GM13977 (cell line): ENCODE measurements at places on chromosomes 5 and 9.

DNA sequence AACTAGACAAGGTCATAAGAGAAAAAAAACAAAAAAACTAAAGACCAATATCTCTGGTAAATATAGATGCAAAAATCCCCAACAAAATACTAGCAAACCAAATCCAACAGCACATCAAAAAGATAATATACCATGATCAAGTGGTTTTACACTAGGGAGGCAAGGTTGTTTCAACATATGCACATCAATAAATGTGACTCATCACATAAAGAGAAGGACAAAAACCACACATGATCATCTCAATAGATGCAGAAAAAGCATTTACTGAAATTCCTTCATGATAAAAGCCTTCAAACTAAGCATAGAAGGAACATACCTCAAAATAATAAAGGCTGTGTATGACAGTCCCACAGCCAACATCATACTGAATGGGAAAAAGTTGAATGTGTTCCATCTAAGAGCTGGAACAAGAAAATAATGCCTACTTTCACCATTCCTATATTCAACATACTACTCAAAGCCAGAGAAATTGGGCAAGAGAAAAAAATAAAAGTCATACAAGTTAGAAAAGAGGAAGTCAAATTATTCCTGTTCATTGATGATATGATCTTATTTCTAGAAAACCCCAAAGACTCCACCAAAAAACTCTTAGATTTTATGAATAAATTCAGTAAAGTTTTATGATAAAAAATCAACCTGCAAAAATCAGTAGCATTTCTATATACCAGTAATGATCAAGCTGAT is 72.2 kb upstream of the FAM169A start:
- no peak for DNase-seq

DNA sequence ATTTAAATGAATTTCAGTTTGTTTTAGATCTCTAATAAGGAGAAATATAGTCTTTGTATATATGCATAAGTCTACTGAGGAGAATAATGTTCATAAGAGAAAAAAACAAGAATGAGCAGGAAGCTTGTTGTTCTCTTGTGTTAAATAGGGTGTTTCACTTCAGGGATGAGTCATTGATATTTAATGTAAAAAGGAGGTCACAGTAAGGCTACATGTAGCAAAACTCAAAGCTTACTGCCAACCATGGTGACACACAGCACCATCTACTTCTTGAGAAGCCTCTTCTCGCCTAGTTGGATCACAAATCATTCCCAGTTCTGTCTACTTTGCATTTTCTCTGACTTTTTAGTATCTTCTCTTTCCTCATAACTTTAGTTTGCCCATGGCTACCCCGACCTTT is 1466.0 kb upstream of the C9orf72 start:
- DNase-seq = no peak

- DNase-seq = no peak
Observed at GRCh38 chr5:146068206-146068605, 37.2 kb downstream of the PLAC8L1 start.

GRCh38 chr9:110180511-110181434 is 27.2 kb downstream of the C9orf152 start:
- no peak for DNase-seq

DNA sequence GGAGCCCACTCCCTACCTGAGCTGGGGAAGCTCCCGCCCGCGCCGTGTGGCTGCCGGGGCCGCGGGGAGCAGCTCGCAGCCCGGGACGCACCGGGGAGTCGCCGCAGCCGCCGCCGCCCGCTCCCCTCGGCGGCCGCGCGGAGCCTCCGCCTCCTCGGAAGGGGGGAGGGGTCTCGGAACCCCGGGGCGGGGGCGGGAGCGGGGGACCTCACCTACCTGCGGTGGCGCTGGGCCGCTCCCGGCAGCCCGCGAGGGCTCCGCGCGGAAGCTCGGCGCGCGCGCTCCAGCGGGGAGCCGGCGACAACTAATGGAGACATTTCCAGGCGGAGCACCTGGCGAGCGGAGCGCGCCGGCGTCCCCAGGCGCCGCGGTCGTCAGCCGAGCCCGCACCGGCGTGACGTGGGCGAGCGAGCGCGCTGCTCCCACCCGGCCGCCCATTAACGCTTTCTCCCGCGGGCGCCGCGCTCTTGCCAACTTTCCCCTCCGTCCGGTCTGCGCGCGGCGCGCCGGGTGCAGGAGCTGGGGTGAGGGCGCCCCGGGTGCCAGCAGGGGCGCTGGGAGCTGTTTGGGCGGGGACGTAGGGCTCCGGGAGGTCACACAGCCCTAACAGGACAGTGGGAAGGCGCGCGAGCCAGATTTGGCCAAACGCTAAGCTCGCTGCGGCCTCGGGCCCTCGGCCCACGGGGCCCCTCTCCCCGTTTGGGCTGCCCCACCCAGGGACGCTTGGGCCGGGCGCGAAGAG is 4.3 kb upstream of the IRX4 start:
- DNase-seq = no peak
